Left renal cortex interstitium (tissue), 4 donors: ENCODE measurements at places on chromosomes 2 and 18.

- no peak for DNase-seq
Measured at GRCh38 chr2:226800941-226801784, 1.5 kb upstream of the IRS1 start.

GRCh38 chr2:1686784-1687105, 57.6 kb downstream of the PXDN start:
- no peak for DNase-seq

DNA sequence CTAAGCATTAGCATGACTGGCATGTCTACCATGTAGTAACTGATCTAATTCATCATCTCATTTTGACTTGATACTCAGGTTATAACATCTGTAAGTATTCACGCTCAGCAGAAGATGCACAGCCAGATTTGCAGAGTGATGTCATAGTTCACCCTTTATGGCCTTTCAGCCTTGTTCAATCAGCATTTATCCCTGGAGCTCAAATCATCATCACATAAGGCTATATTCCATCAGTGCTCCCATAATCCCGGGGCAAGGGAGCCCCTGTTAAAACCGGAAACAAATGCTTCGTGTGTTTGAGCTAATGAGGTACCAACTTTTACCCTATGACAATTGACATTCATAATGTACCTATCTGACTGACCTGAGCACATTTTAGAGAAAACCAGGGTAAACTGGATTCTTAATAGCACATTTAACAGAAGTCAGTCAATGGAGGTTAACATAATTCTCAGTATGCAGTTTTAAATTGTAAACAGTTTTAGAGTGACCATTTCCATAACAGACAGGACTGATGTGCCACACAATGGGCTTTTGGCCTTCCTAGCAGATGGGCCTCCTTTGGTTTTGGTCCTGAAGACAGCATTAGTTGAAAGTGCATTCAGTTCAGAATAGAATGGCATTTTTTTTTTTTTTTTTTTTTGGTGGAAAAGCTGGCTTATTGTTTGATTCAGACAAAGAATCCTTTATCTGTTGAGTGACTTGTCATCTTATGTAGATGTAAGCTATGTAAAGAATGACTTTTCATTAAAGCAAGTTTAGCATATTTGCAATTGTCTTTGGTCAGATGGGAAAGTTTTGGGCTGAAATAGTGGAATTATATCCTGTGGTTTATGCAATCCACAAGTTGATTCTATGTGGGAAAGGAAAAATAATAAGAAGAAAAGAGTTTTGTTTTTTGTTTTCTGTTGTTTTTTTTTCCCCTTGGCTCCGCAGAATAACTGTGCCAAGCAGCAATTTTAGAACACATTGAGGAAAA, 866.0 kb upstream of the ACVR2A start:
- DNase-seq, result no peak

GRCh38 chr2:189658306-189659212, 2.7 kb upstream of the ASNSD1 start:
- no peak for DNase-seq

GRCh38 chr2:25672494-25673299, 680 bp downstream of the DTNB start:
- DNase-seq, result no peak

DNA sequence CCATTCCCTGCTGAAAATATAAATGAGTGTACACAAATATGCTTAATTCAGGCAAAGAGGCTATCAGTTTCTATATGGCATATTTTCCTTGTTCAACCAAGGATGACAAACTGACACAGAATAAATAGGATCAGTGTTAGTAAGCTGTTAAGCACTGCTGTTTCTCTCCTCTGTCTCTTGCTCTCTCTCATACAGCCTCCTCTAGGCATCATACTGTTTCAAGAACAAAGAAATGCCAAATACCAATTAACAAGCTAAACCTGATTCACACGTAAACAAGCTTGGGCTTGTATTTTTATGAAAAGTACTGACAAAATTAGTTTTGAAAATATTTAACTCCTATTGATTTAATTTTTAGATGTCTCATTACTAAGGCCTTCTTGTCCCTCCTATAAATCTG, 1027.2 kb upstream of the ACVR2A start:
- DNase-seq, result no peak

GRCh38 chr2:47568164-47568850, 165.4 kb downstream of the MSH2 start:
- no peak for DNase-seq

GRCh38 chr18:49631146-49631866, 69.4 kb downstream of the LIPG start:
- no peak for DNase-seq

DNA sequence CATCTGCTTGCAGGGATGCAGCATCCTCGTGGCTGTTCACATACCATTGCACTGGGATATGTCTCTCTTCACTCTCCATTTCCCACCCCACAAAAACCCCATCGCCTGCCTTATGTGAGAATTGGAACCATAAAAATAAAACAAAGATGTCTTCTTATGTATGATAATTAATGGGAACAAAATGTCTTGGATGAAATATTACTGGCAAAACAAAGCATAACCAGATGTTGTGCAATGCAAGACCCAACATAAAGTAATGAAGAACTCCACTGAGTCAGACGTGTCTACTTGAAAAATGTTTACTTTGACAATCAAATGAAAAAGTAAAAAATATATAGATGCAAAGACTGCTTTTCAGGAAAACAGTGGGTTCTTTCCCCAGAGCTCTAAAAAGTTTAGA, 611.3 kb upstream of the SYT4 start:
- DNase-seq, result no peak

DNA sequence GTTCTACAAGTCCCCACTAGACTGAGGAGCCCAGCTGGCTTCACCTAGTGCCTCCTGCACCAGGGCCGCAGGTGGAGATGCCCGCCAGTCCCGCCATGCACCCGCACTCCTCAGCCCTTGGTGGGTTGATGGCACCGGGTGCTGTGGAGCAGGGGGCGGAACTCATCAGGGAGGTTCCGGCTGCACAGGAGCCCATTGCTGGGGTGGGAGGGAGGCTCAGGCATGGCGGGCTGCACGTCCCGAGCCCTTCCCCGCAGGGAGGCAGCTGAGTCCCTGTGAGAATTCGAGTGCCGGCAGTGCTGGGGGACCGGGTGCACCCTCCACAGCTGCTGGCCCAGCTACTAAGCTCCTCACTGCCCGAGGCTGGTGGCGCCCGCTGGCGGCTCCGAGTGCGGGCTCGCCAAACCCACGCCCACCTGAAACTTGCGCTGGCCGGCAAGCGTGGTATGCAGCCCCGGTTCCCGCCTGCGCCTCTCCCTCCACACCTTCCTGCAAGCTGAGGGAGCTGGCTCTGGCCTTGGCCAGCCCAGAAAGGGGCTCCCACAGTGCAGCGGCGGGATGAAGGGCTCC, 252.7 kb upstream of the TCF4 start:
- no peak for DNase-seq

GRCh38 chr2:119233326-119234020, 9.8 kb downstream of the STEAP3 start:
- no peak for DNase-seq

GRCh38 chr2:11121099-11121822, 34.0 kb upstream of the SLC66A3 start:
- no peak for DNase-seq
